ENCODE measurements at places on chromosomes 4 and X.
A peak's percentile ranks its signal among the peaks of the same experiment; 100 is the strongest.

DNA sequence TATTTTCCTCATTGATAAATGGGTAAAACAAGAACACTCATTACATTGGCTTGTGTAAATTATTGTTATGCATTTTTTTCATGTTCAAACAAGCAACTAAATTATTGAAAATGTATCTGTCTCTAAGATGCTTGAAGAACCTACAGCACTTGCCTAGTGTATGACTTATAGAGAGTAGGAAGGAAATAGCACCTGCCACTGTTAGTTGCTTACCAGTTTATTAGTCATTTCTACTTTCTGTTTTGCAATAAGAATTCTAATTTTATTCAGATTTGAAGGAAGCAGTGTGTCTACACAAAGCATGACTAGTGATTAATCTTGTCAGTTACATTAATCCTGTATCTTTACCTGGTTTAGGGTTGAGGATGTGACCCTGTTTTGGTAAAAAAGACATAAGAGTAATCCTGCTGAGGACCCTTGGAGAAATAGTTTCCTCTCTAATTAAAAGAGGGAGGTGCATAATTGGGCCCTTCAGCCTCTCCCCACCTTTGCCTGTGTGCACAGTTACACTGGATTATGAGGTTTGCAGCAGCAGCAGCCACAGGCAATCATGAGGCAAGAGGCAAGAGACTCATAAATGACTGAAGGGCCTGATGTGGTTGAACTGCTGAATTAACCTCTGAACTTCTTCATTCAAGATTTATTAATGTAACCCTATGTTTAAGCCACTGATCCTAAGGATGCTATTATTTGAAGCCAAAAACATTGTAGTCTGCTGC, 1202.1 kb downstream of the ADGRL3 start:
- DNase-seq = no peak

DNA sequence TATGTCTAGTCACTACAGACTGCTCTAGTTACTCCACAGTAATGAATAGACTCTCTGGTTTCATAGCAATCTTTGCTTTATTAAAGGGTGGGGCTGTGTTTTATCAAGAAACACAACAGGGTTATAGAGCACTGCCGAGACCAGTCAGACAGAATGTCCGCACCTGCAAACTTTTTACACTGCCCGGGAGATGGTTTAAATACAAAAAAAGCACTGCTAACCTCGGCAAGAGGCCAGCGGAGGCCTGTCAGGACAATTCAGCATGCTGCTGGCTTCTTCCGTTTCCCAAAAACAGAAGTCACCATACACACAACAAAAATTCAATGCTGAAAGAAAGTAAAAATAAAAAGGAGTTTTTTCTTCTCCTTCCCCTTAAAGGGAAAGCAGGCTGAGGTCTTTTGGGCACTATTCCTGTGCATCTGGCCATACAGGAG, 67.4 kb downstream of the IRF2 start:
- DNase-seq = no peak

DNA sequence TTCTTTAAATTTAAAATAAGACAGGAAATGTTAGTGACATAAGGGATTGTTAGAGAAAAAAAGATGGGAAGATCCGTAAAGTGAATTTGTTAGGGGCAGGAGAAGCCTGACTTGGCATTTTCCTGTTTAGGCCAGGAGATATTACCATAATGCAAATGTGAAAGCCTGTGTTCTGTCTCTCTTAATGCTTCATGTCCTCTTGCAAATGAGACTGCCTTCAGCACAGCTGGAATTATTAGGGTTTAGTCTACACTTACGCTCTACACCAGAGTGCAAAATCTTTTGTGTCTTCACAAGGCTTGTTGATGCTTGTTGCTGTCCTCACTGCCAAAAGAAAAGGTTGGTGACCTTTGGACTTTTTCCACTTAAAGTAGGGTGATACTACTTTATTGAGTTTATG, 56.8 kb downstream of the JADE1 start:
- DNase-seq = no peak

- DNase-seq = no peak
These were observed 2.0 kb downstream of the ADGRL3 start for GRCh38 chr4:61201961-61202637.

DNA sequence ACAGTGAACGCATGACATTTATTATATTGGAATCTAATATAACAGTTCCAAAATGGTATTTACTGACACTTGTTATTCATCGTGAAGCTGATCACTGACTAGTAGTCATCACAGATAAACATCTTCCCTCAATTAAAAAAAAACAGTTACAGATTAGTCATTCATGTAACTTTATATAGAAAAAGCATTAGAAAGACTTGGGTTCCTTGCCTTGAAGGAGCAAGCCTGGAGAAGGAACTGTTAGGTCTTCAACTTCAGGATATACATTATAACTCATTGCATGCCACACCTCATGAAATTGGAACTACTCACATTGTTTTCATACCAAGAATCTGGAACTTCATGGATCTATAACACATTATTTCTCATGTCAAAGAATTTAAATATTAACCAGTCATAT, 317.7 kb downstream of the CCSER1 start:
- DNase-seq = no peak

DNA sequence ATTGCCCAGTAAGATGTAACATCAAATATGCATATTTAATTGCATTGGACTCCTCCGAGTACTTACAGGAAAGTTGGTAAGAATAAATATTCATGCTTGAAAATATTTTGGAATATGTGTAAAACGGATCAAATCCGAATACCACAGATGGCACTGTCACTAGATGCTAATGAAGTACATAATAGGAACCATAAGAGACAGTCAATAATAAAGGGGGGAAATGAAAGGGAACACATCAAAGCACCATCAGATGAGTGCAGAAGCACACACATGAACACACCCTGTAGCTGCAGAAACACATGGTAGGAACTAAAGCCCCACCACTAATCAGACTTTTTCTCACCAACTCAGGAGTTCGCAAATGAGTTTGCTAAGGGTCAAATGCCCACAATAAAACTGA, 52.2 kb upstream of the PAGE5 start:
- no peak for DNase-seq

DNA sequence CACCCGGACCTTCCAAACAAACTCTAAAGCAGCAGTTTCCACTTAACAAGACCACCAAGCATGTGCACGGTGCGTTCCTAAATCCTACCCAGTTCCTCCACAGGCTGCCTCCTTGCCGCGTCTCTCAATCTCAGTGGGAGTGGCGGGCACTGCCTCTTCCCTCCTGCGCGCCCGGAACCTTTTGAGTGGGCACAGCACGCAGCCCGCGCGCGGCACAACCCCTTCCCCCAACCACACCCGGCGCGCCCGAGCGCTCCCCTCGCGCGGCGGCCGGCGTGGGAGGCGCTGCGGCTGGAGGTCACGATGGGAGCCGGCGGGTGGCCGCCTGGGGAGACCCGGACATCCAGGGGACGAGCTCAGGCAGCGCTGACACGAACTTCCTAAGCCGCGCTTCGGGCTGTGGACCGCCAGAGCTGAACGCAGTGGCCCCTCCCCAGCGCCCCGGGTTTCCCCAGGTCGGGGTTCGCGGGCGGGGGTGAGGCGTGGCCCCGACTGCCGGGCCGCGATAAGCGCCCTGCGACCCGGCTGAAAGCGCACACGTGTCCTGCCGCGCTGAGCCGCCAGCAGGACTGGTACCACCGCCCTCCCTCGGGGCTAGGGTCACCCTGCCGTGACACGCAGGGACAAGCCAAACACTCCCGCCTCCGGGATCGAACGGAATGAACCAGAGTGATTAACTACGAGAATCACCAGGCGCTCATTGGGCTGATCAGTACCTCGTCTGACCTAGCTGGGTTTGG, at the start of gene ABCG2:
TSS of gene ABCG2 (minus strand) at position 151 of the 740 bp plus-strand sequence. CDS start 18,644 bp downstream, outside the sequence.
- peak; percentile 14 for DNase-seq

DNA sequence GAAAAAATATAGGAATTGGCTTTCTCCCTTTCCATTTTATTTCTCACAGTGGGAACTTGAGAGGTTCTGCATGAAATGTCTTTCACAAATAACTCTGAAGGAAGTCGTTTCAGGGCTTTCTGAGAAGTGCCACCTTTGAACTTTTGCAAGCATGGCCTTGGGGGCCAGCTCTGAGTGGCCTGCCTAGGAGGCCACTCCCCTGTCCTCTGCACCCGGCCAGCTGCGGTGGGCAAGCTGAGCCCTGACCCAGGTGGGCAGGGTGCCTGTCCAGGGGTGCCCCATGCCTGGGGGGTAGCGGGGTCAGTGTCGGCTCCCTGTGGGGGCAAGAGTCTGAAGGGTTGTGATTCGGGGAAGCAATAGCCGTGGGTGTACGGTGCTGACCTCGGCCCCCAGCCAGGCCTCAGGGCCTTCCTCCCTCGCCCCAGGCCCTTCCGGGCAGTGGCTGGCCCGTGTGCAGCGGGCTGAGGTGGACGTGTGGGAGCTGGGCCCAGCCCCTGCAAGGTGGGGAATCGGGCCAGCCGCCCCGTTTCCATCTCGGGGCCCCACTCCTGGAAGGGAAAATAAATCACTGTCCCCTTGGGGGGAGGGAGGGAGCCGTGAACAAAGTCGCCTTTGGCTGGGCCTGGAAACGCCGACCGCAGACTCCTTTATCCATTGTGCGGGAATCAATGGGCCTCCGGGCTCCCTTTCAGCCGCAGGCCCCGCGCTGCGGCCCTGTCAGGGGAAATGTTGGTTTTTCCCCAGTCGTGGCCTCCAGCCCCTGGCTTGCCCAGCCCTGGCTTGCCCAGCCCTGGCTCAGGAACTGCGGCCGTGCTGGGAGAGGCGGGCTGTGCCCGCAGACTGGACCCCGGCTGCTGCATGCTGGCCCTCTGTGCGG, 3.1 kb downstream of the FGFRL1 start:
- DNase-seq = no peak

GRCh38 chr4:187415231-187415630, 580.3 kb upstream of the ZFP42 start:
- DNase-seq = no peak

GRCh38 chrX:131041667-131042066, 16.5 kb upstream of the ARHGAP36 start:
- no peak for DNase-seq

DNA sequence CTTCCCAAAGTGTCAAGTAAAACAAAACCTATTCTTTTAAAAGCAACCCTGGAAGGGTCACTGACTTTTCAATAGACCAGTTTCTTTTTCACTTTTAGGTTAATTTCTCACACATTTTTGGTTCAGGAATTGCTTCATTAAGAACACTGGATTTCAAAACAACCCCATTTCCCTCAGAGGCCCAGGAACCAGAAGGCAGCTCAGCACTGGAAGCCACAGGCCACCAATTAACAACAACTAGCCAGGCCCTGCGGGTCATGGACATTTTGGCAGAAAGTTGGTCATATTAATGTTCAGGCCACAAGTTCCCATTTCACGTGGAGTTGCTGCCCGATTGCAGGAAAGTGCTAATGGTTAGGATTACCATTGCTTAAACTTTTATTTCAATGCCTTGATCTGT, 39.8 kb downstream of the HAND2 start:
- DNase-seq = no peak

GRCh38 chr4:110484029-110484428, 8.1 kb downstream of the ENPEP start:
- no peak for DNase-seq
